ENCODE measurements at places on chromosomes 1 and 21. TPM values are rescaled to one million over a fixed set of nuclear protein-coding genes. Genes with fewer than 3 reads are reported as not detected.

- no peaks in the 10 kb centered on the region for H3K27me3 ChIP-seq
- no peaks in the 10 kb centered on the region for H3K4me1 ChIP-seq
- H3K4me3 ChIP-seq = no peak within 1 kb of the TSS
These were observed at the start of gene IL20 for GRCh38 chr1:206864939-206865671. Gene IL20, plus strand, starts transcription at chr1:206865623. Its CDS starts 230 bp downstream, at chr1:206865853.

DNA sequence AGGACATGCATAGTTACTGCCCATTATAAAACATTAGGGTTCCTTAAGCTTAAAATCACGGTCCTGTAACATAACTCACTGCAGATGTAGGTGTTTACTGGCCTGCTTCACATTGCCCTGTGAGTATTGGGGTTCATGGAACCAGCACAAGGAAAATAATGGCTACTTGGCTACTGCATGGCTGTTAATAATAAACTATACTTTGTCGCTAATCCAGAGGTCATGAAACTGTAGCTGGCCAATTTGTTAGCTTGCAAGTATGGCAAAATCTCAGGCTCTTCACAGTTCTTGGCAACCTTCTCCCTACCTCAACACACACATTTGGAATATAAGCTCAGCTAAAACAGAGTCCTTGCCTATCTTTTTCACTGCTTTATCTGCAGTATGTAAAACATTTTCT, 274.0 kb upstream of the NR5A2 start:
- DNase-seq = no peak
- no peak overlapping the region for H3K4me3 ChIP-seq
- H3K27me3 ChIP-seq = no peaks in the 10 kb centered on the region
- H3K4me1 ChIP-seq = no peaks in the 10 kb centered on the region
- H3K36me3 ChIP-seq = no peaks in the 10 kb centered on the region
- H3K27ac ChIP-seq = no peak overlapping the region

GRCh38 chr1:69172003-69173000, 395.4 kb upstream of the LRRC7 start:
- H3K4me1 ChIP-seq = no peaks in the 10 kb centered on the region
- no peak for DNase-seq
- no peaks in the 10 kb centered on the region for H3K36me3 ChIP-seq
- H3K27ac ChIP-seq = no peak overlapping the region
- H3K27me3 ChIP-seq = no peaks in the 10 kb centered on the region

PTAFR gene
- 1.2 TPM for total RNA-seq

ORC1 gene
- total RNA-seq = 23.0 TPM

DNA sequence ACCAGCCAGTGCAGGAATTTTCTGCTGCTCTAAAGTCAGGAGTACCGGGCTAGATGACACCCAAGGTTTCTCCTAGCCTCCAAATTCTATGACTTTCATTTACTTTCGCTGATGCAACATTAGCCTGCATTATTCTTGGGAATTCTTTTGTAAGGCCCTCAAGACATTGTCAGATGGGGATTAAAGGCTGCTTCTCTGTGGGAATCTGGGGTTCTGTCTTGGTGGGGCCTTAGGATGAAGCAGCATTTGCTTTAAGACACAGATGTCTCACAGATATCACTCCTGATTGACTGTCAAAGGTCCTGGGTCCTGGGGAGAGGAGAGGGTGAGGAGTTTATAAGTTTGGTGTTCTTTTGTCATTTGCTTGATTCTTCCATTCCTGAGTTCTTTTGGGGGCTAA, 11.6 kb downstream of the PKP1 start:
- H3K4me1 ChIP-seq = no peaks in the 10 kb centered on the region
- no peak for DNase-seq
- no peaks in the 10 kb centered on the region for H3K27me3 ChIP-seq
